ENCODE measurements at places on chromosomes 4 and X.
A peak's percentile ranks its signal among the peaks of the same experiment; 100 is the strongest.

DNA sequence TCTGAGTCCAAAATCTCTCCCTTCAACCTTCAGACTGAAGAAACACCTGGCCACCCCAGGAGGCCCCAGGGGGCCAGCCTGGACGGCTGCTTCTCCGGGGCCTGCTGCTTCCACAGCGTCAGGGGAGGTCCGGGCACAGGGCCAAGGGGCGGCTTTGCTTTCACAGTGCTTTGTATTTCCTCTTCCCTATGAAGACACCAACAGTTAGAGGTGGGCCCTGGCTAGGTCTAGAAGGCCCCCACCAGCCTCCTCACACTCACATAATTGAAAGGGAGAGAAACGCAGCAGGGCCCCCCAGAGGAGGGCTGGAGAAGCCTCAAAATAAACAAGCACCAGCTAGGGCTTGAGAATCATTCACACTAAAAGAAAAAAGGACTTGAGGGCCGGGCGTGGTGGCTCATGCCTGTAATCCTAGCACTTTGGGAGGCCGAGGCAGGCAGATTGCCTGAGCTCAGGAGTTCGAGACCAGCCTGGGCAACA, 17.8 kb downstream of the SCD5 start:
- no peak for DNase-seq

DNA sequence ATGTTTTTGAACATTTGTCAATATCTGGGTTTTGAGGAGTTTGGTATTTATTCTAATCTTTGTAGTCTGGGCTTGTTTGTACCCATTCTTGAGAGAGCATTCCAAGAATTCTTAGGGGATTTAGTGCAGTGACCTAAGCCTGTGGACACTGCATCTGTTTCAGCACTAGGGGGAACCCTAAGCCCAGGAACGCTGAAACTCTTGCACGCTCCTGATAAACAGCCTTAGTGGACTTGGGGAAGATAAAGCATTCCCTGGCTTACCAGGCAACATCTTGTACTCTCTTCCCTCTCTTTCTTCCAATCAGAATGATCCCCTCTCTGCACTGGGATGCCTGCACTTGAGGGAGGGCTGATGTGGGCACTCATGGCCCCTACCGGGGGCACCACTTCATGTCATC, 654.9 kb upstream of the HTR2C start:
- no peak for DNase-seq

- DNase-seq = peak; percentile 16
Measured at GRCh38 chrX:9352694-9353411, 112.0 kb upstream of the TBL1X start.

- no peak for DNase-seq
Measured at GRCh38 chrX:115679460-115679859, 118.5 kb downstream of the PLS3 start.

DNA sequence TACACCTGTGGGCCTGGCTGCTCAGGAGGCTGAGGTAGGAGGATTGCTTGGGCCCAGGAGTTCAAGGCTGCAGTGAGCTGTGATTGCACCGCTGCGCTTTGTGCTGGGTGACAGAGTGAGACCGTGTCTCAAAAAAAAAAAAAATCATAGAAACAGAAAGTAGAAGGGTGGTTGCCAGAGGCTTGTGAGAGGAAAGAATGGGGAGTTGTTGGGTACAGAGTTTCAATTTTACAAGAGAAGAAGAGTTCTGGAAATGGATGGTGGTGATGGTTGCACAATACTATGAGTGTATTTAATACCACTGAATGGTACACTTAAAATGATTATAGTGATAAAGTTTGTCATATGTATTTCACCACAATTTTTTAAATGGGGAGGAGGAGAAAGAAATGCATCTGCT, 10.2 kb upstream of the GLOD5 start:
- no peak for DNase-seq

DNA sequence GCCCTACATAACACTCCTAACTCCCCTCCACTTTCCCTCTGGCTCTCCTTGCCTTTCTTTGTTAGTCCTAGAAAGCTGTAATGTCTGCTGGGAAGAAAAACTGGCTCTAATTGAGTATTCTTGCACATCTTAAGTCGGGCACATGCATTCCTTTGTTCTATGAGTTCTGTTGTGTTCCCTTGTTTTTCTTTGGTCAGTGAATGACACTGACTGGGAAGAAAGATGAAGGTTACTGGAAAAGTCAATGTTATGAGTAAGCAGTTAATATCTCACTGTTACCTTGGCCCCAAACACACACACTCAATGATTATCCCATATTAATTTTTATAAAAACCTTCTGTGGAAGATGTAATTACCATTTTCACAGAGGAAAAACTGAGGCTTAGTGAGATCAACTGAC, 215.9 kb downstream of the SOWAHB start:
- DNase-seq = no peak

- DNase-seq = peak; percentile 45
Measured at GRCh38 chrX:150365051-150365989, 2.2 kb downstream of the MAMLD1 start.

DNA sequence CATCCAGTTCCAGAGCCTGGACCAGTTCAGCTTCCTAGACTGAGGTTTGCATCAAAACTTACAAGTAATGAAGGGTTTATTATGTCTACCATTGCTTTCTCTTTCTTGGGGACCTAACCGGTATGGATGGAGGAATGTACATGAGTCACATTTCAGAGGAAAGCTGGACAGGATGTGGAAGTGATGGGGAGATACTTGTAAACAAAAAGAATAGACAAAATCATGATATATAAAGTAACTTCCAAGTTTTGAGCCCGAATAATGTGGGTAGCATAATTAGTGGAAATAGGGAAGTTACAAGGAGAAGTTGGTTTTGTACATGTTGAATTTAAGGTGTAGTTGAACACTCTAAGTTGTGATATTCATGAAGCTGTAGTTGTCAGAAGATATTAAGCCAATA, 15.0 kb downstream of the FNIP2 start:
- DNase-seq = no peak

DNA sequence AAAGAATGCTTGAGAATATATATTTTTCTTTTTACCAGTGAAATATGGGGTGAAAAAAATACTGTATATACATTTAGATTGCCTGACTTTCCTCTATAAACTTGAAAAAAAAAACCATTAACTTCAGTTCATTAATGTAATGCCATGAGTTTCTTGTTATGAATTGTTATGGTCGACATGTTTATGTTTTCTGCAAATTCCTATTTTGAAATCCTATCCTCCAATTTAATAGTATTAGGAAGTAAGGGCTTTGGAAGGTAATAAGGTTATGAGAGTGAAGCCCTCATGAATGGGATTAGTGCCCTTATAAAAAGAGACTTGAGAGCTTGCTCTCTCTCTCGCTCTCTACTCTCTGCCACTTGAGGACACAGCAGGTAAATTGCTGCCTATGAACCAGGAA, 211.4 kb downstream of the LDB2 start:
- DNase-seq = no peak

DNA sequence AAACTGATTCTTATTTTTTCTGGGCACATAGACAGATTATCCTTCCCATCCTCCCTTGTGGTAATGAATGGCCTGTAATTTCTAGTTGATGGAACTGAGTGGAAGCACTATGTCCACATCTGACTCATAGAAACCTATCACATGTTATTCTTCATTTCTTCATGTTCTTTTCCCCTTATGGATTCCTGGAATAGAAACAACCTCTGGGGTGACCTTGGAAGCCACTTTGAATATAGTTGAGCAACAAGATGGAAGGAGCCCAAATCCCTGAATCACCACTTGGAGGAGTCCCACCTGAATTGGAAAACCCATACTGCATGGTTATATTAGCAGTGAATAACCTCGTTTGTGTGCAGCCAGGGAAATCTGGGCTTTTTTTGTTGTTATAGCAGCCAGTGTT, 137.8 kb downstream of the MID1IP1 start:
- DNase-seq = no peak

GRCh38 chrX:108735091-108735678, 1.2 kb downstream of the IRS4 start:
- no peak for DNase-seq

DNA sequence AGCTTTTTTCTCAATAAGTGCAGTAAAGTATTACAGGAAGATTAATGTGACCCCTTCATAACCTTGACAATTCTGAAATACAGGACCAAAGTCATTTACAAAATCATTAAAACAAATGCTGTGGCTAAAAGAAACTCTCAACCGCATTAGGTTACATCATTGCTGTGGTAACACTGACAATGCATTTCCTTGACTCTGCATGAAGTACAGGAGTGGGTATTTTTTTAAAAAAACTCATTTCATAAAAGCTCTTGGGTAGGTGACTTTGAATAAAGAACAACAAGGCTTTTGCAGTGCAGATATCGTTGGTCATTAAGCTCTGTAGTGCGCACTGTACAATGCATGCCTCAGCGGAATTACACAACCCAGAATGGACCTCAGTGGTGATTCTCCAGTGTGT, 23.4 kb upstream of the XK start:
- no peak for DNase-seq

DNA sequence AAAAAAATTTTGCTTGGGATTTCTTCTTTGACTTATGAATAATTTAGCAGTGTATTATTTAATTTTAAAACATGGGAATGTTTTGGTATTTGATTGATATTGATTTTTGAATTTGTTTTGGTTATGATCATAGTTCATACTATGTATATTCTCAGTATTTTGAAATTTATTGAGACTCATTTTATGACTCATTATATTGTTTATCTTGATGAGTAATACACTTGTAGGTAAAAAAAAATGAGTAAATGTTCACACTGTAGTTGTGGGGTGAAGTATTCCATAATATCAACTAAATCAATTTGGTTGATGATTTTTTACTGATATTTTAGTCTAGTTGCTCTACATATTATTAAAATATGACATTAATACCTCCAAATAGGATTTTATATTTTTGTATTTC, 1142.2 kb downstream of the ADGRL3 start:
- no peak for DNase-seq

DNA sequence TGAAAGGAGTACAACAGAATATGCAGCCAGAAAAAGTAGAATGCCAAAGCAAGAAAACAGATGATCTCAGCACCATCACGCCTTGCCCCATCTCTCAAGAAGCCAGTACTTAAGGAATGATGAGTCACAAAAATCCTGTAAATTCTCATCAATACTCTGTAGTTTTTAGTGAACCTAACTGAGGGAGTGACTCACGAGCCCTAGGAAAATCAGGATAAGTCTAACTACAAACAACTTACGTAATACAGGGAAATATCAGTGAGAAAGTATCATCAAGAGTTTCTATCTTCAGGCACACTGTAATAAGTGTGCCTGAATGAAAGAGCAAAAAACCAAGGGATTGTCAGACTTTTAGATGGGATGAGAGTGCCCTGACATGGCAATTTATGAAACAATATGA, 644.4 kb downstream of the STPG2 start:
- no peak for DNase-seq

DNA sequence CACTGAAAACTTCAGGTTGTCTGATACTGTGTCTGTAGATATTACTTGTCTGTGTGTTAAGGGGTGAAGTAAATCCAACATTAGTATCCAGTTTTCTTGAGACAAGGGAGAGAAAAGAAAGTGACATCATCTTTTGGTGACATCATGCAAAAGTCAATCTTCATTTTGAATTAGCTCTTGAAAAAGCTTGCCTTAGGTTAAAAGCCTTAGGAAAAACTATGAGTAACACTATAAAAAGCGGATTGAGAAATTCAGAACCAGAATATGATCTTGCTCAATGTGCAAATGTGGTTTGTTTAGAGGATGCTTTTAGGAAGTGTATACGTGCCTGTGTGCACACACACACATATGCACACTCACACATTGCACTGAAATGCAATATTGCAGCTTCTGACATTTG, 345.8 kb upstream of the CASK start:
- DNase-seq = no peak

DNA sequence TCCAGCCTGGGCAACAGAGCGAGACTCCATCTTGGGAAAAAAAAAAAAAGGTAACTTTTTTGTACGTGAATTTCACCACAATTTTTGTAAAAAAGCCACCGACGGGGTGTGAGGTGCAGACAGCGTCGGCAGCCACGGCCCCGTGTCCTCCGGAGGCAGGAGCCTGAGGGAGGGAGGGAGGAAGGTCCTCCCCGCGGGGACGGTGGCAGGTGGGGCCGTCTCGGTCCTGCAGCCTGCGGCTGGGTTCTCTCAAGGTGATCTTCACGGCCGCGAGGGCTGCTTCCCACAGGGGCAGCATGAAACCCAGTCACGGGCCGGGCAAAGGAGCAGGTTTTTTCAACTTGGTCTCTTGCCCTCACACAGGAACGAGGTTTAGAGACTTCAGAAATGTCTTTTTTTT, 14.0 kb downstream of the PLCXD1 start:
- DNase-seq = no peak

DNA sequence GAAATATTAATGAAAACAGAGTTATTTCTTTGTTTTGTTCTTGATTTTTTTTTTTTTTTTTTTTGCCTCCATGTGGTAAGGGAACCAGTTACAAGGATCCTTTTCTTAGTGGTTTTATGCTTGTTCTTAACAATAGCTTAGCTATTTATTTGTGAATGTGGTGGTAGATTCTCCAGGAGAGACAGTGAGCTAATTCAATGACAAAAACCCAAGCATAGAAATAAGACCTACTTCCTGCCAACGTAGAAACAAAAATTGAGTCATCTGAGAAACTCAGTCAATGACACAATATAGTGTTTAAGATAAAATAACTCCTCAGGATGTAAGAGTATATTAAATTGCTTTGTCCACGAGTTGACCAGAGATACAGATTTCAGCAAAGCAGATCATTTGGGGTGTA, 863.8 kb upstream of the PABPC4L start:
- DNase-seq = no peak

DNA sequence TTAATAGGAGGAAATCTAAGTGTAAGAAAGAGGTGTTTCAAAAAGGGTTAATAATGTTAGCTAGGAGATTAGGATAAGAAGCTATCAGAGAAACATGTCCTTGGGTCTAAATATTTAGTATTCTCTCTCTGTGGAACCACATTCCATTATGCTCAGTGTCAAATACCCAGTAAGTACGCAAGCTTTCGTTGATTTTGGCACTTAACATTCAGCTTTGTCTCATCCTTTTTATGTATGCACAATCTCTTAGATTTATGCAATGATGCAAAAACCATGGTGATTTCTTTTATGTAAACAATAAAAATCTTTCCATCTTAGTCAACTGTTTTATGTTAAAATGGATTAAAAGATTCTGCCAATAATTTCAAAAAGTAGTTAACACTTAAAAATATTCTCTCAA, 129.2 kb downstream of the KLHL13 start:
- DNase-seq = no peak

- DNase-seq = no peak
Measured at GRCh38 chrX:9605484-9605883, 140.6 kb downstream of the TBL1X start.

DNA sequence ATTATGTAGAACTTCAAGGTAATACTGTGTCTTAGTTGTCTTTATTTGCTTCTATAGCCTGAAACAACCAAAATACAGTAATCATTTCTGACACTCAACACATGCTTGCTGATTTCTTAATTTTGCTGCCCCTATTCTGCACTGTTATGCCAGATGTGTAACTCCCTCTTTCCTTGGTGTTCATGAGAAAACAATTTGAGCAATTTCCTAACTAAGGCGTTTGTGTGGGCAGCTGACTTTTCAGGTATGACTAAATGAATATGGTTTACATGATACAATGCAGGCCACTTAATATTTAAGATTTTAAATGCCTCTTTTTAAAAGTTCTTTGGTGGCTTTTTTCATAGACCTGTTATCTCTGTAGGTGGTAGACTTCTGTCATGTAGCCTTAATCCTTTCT, 46.1 kb upstream of the CENPE start:
- DNase-seq = no peak
